ENCODE measurements at places on chromosomes 4 and X.

DNA sequence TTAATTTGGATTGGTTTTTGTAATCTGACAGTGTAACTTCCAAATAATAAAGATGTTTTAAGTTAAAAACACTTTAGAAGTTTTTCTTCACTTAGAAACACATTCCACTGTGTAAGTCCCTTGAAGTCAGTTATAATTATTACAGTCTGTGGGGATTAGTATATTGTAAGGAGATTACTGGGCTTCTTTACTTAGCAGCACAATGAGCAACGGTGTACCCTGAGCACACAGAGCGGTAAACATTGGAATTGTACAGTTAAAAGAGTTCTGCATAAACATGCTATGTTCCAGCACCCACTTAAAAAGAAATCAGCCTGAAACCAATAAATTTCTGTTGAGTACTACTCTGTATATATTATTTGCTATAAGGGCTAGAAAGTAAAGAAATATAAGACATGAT lies 44.3 kb downstream of the CCSER1 start:
- no peak for DNase-seq

- DNase-seq: no peak
These were observed 68.2 kb downstream of the MRPL1 start for GRCh38 chr4:77930876-77931275.

- DNase-seq: peak; percentile 86
These were observed 507 bp downstream of the MFAP3L start for GRCh38 chr4:170025523-170026252.

DNA sequence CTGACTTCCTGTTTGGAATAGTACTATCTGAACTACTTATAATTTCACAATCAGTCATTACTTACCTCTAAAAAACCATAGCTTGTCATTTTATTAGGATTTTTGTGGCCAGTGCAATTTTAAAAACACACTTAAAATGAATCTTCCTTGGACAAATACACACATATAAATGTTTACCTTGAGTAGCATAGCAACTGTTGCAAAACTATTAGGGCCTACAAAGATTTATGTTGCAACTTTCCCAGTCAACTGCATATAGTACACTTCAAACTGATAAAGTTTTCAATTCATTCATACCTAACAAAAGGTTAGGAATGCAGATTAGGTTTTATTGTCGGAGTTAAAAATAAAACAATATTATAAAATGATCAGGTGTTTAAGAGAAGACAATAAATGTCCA lies 193.0 kb downstream of the PDGFC start:
- no peak for DNase-seq

DNA sequence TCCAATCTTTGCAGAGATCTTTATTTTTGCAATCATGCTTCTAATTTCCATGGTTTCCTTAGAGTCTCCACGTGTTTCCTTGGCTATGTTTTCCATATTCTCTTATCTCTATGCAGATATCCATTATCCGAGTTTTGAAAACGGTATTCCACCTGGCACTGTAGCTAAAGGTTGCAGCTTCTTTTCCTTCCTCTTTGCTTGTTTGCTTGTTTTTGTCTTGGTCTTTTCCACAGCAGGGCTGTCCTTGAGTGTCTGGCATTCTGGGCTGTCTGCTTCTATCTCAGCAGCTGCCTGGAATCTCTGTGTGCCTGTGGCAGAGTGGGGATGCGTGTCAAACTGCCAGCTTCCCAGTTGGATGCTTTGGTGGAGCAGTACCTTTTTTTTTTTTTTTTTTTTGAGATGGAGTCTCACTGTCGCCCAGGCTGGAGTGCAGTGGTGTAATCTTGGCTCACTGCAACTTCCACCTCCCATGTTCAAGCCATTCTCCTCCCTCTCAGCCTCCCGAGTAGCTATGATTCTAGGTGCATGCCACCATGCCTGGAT lies 46.9 kb downstream of the WFS1 start:
- no peak for DNase-seq

DNA sequence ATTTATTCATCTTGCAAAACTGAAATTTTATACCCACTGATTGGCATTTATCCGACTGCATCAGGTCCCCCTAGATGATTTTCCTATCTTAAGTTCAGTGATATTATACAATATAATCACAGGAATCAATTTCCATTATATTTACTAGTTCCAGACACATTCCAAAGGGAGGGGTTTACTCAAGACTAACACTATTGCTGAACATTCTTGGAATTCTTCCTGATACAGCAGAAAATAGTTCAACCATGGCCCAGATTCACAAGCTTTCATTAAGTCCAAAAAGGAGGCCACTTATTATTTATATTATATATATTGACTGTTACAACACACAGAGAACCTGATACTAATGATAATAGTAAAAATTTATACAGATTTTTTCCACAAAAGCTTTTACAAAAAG lies 2353.6 kb downstream of the PCDH7 start:
- DNase-seq: no peak

- DNase-seq: peak; percentile 72
These were observed 205.9 kb downstream of the STIM2 start for GRCh38 chr4:27066591-27066990.

DNA sequence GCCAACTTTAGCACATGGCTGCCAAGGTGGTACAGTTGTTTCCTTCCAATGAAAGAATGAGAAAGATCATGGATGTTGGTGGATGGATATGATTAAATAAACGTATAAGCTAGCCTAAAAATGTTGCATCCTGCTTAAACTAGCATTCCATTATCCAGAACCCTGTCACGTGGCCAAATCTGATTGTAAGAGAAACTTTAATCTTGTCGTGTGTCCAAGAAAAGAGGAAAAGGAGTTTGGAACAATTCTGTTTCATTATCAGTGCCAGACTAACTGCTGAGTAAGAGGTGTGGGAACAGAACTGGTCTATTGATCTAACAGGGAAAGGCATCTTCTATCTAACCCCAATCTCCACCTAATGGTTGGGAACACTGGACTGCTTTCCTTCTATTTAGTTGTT lies 325.2 kb upstream of the BMP3 start:
- DNase-seq: no peak

- no peak for DNase-seq
These were observed 161.4 kb upstream of the PACRGL start for GRCh38 chr4:20538905-20539304.

DNA sequence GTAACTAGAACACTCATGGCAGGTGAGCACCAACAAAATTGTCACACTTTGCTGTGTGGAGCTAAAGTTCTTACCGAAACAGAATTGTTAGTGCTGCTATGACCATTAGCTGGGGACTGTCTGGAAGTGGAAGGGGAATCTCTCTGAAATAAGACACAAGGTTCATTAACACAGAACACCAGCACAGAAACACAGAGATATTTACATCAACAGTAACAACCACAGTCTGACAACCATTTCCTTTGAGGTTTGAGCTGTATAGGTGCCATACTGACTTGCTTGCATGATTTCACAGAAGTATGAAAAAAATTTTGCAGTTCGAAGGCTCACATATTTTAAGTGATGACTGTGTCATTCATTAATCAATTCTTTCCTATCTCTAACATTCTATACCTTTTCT lies 109.8 kb downstream of the NYX start:
- DNase-seq: no peak

- no peak for DNase-seq
These were observed 5.7 kb downstream of the TCEANC start for GRCh38 chrX:13658602-13659001.

GRCh38 chr4:6501171-6501570 lies 28.8 kb upstream of the PPP2R2C start:
- peak; percentile 31 for DNase-seq

DNA sequence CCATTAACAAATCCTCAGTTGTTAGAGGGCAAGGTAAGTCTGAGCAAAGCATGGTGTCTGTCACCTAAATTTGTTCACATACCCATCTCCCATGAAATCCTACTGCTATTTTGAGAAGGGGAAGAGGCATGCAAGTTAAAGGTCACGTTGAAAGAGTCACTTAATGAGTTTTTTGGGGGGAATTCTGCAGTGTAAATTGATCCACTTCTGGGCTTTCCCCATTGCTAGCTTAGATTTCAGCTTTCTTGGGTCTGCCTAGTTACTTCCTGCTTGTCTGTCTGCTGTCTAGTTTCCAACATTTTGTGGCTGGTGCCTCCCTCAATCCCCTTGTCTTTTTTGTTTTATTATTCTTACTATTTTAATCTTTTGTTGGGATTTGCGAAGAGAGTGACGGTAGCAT lies 32.0 kb downstream of the CEP135 start:
- DNase-seq: no peak

- no peak for DNase-seq
These were observed 11.9 kb upstream of the MAGEB16 start for GRCh38 chrX:35786271-35786670.

DNA sequence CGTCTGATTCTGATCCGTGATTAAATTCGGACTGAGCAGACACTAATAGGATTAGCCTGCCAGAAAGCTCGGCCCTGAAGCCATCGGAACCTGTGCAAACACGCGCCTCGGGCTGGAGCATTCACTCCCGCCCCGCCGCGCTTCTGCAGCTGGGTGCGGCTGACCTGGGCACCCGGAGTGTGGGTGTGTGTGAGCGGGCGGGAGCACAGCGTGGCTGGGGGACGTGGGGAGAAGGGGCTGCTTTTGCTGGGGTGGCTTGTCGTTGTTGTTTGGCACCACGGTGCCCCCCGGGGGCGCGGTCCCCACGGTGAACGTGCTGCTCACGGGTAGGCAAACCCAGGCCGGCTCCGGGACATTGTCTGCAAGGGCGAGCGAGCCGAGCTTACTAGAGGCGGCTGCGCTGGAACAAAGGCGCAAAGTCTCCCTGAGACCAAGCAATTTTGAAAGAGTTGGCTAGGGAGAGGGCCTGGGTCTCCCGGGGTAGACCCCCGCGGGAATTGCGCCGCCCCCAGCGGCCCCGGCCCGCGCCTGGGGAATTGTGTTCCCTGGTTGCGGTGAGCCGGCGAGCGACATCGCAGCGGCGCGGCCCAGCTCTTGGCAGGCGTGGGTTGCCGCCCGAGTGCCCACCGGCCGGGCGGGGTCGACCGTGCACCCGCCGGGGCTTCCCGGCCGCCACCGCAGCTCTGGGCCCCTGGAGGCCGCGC lies 1.4 kb downstream of the MAMLD1 start:
- no peak for DNase-seq

- no peak for DNase-seq
These were observed 77.6 kb downstream of the SNX25 start for GRCh38 chr4:185287031-185287430.

GRCh38 chr4:151708100-151708499 lies 52.7 kb downstream of the GATB start:
- DNase-seq: no peak

DNA sequence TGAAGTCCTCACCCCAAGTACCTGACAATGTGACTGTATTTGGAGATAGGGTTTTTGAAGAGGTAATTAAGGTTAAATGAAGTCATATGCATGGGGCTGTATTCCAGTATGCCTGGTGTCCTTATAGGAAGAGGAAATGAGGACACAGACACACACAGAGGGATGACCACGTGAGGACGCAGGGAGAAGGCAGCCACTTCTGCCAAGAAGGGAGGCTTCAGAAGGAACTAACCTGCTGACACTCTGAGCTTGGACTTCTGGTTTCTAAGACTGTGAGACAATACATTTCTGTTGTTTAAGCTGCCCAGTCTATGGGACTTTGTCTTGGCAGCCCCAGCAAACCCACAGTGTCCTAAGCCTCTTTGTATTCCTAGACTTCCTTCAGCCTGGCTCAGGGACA lies 3.0 kb upstream of the SLC2A9 start:
- DNase-seq: no peak

DNA sequence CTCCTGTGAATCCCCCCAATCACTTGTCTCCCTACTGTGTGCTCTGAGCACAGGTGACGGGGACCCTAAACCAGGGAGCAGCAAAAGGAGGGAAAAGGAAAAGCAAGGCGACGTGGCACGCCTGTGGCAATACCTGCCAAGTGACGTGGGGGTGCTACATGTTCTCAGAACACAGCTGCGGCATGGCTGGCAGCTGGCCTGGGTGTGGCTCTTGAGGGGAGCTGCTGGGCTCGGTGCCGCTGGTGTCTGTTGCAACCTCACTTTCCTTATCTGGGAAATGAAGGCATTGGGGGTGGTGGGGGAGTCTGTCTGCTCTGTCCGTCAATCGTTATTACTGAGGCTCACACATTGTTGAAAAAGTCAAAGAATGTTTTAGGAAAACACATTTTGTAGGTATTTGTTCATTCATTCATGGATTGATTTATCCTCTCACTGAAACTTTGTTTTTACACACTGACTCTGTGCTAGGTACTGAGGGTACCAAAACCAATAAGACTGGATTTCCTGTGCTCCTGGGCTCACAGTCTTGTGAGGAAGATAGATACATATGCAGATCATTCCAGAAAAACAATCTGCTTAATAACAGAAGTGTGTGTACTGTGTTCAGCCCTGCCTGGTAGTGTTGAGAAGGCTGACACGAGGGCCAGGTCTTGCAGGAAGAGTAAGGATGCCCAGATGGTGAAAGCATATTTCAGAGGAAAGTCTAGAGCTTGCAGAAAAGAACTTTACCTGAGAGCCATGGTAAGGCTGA lies 217.6 kb downstream of the PTTG2 start:
- DNase-seq: peak; percentile 94

- DNase-seq: no peak
These were observed 322.2 kb downstream of the ADGRL3 start for GRCh38 chr4:61522312-61522711.

- no peak for DNase-seq
These were observed at the start of gene STAP1 for GRCh38 chr4:67558493-67558892. STAP1 (plus strand) TSS chr4:67558727; CDS start chr4:67558810, 83 bp downstream.

- no peak for DNase-seq
These were observed 170.4 kb upstream of the BCOR start for GRCh38 chrX:40268188-40268520.

DNA sequence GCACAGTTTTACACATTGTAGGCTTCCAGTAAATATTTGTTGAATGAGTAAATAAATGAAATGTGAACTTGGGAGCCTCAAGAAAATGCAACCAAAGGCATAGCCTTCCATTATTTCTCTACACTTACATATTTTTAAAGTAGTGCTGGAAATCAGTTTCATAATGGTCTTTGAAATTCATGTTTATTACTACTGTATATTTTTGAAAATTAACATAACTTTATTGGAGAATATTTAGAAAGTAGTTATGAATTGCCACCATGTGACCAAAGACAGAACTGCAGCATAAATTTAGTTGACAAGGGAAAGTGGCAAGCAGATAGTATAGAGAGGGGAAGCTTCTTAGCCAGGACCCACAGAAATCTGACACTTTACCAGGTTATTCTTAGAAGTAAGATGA lies 6.4 kb downstream of the TCEAL8 start:
- no peak for DNase-seq

DNA sequence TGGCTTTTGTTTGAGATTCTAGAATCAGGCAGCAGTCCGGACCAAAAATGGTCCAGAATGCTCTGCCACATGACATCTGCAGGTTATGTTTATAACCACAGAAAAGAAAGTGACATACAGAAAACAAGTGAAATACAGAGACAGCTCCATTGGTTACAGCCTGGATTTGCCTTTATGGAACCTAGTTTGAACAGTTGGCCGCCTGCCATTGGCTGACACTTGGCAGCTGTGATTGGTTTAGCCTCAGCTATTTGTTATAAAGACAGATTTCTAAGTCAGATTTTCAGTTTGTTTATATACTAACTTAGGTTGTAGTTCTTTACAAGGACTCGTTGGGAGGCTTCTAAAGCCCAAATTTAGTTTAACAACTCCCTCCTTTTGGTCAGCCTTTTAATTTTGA lies 40.8 kb upstream of the IL9R start:
- no peak for DNase-seq
